ENCODE measurements at places on chromosomes 2 and 18. TPM values are rescaled to one million over a fixed set of nuclear protein-coding genes. Genes with fewer than 3 reads are reported as not detected.

GRCh38 chr2:127051116-127052056 lies 55.6 kb downstream of the BIN1 start:
- H3K27ac ChIP-seq: peak overlapping the region; percentile 75
- peaks cover 36% of the 10 kb centered on the region for H3K36me3 ChIP-seq
- H3K4me3 ChIP-seq: no peak overlapping the region
- no peaks in the 10 kb centered on the region for H3K27me3 ChIP-seq
- DNase-seq: peak; percentile 81

DNA sequence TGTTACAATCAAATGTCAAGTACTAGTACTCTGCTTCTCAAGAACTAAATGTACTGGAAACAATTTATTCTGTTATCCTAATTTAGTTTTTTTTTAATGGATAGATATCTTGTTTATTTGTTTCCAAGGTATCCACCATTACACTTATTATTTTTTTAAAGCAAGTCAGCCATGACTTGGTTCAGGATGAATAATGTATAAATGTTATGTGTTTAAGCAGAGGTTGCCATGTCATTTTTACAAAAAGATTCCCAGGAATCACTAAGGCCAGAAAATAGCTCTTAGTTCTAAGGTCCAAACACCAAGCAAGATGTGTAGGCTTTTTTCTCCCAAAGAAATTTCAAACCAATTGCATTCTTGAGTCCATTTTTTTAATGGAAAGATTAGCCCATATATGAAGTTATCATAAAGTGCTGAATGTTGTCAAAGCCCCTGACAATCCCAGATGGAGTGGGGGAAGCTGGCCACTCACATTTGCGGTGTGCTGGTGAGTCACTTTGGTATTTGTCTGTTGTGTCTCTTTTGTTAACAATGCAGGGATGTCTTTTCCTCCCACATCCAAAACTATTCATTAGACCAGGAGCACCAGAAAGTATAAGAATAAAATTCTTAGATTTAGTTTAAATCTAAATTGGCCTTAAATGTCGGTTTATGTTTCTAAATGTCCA lies 158.9 kb downstream of the COL6A3 start:
- H3K36me3 ChIP-seq: no peaks in the 10 kb centered on the region
- no peak for DNase-seq
- H3K4me3 ChIP-seq: no peak overlapping the region
- H3K27me3 ChIP-seq: no peaks in the 10 kb centered on the region
- peak overlapping the region; percentile 36 for H3K27ac ChIP-seq

DNA sequence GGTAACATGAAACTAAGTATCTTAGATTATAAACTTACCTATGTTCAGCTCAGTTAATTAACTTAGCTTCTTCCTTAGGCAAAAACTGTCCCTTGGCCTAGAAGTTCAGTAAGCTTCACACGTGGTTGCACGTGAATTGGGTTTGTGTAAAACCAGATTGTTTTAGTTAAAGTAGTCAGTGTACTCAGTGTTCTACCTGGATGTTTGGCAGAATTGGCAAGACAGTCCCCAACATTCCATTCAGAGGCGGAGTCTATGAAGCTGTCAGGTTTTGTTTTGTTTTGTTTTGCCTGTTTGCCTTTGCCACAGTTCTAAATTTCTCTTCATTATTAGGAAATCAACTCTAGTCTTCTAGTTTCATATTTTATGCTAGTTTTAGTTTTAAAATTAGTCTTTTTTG lies 105.3 kb upstream of the ZEB2 start:
- no peak overlapping the region for H3K27ac ChIP-seq
- H3K4me1 ChIP-seq: no peaks in the 10 kb centered on the region
- no peaks in the 10 kb centered on the region for H3K36me3 ChIP-seq
- no peak overlapping the region for H3K4me3 ChIP-seq

DNA sequence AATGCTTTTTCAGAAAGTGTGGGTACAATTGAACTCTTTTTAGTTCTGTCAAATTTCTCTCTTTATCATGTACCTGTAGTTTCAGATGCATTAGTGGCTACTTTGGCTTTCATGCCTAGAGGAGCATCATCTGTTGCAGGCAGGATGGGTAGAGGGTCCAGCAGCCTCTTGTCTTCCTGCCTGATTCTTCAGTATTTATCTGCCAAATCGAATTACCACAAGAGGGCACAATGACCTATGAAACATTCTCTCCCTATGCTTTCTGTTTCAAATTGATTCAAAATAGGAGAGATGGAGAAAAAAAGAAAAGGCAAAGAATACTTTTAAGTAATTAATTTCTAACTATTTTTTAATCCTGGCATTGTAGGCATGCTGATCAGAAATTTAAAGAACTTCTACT lies 477.2 kb downstream of the TRIB2 start:
- no peaks in the 10 kb centered on the region for H3K36me3 ChIP-seq
- H3K4me3 ChIP-seq: no peak overlapping the region
- H3K4me1 ChIP-seq: no peaks in the 10 kb centered on the region

GRCh38 chr2:3420076-3420768 lies 40.7 kb downstream of the TRAPPC12 start:
- no peaks in the 10 kb centered on the region for H3K4me1 ChIP-seq
- H3K27me3 ChIP-seq: no peaks in the 10 kb centered on the region
- no peak for DNase-seq

CNTNAP5 gene
- not detected for total RNA-seq

- H3K4me1 ChIP-seq: peaks cover 5% of the 10 kb centered on the region
- no peak for DNase-seq
- no peaks in the 10 kb centered on the region for H3K27me3 ChIP-seq
- no peak overlapping the region for H3K4me3 ChIP-seq
These were observed 187.3 kb downstream of the CAMKMT start for GRCh38 chr2:44549099-44549471.

DNA sequence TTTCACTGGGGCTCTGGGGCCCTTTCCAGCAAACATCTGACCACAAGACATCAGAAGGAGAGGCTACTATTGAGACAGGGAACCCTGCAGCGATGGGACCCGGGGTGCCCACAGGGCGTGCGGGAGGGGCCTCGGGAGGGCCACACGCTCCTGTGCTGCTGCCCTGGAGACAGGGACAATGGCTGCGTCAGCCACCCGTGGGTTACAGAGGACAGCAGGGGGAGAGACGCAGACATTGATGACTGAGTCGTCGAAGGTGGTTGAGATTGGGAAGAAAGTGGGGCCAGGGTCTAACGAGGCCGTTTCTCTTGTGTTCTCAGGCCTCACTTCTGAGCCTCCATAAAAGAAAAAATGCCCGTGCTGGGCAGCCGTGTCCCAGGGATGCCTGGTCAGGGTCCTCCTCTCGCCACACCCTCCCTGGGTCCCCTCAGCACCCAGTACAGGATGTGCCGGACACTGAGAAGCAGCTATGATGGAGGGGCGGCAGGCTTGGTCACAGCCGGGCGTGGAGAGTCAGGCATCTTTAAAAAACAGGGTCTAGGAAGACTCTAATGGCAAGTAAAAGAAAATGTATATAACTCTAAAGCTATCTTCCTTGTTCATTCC lies 73.9 kb downstream of the NDUFA10 start:
- peak; percentile 45 for DNase-seq
- no peaks in the 10 kb centered on the region for H3K36me3 ChIP-seq
- peaks cover 15% of the 10 kb centered on the region for H3K4me1 ChIP-seq
- H3K27me3 ChIP-seq: no peaks in the 10 kb centered on the region
- no peak overlapping the region for H3K27ac ChIP-seq

Measured in psoas muscle (tissue), 8 donors.